ENCODE measurements at places on chromosomes 5 and 9. TPM values are rescaled to one million over a fixed set of nuclear protein-coding genes. Genes with fewer than 3 reads are reported as not detected.
A peak's percentile ranks its signal among the peaks of the same experiment; 100 is the strongest.

- H3K4me3 ChIP-seq: no peak overlapping the region
- no peak overlapping the region for H3K27ac ChIP-seq
- no peaks in the 10 kb centered on the region for H3K36me3 ChIP-seq
- H3K27me3 ChIP-seq: no peaks in the 10 kb centered on the region
Measured at GRCh38 chr5:53438079-53438478, 42.4 kb upstream of the FST start.

- no peak for DNase-seq
- no peak overlapping the region for H3K27ac ChIP-seq
- H3K4me3 ChIP-seq: no peak overlapping the region
- H3K4me1 ChIP-seq: peaks cover 8% of the 10 kb centered on the region
- no peaks in the 10 kb centered on the region for H3K36me3 ChIP-seq
- no peaks in the 10 kb centered on the region for H3K27me3 ChIP-seq
Measured at GRCh38 chr9:89038382-89039103, 47.3 kb downstream of the S1PR3 start.

DNA sequence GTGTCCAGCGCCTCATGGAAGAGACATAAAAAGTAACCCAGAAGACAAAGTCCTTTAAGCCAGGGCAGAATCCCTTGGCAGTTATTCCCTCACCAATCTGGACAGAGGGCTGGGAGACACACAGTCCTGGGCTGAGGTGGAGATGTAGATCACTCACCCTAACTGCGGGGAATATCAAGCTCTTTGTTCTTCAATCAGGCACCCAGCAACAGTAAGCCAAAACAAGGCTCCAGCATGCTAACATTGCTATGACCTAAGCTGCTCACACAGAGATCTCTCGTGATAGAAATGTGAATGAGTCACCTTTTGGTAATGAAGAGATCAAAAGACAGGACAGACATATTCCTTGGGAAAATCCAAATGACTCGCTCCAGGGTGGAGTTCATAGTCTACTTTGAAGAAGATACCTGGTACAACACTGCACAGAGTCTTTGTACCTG is 101.3 kb downstream of the FBN2 start:
- no peak overlapping the region for H3K4me3 ChIP-seq
- no peaks in the 10 kb centered on the region for H3K36me3 ChIP-seq
- H3K27me3 ChIP-seq: no peaks in the 10 kb centered on the region
- H3K27ac ChIP-seq: no peak overlapping the region
- no peaks in the 10 kb centered on the region for H3K4me1 ChIP-seq

DNA sequence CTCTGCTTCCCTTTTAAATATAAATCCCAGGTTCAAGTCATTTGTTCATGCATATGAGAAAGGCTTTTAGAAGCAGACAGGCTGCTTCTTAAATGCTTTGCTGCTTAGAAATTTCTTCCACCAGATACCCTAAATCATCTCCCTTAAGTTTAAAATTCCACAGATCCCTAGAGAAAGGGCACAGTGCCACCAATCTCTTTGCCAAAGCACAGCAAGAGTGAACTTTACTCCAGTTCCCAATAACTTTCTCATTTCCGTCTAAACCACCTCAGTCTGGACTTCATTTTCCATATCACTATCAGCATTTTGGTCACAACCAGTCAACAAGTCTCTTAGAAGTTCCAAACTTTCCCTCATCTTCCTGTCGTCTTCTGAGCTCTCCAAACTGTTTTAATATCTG is 679.8 kb upstream of the FTMT start:
- H3K4me1 ChIP-seq: no peaks in the 10 kb centered on the region
- H3K4me3 ChIP-seq: no peak overlapping the region
- no peaks in the 10 kb centered on the region for H3K36me3 ChIP-seq
- no peak overlapping the region for H3K27ac ChIP-seq

The NMUR2 gene
- total RNA-seq: not detected

DNA sequence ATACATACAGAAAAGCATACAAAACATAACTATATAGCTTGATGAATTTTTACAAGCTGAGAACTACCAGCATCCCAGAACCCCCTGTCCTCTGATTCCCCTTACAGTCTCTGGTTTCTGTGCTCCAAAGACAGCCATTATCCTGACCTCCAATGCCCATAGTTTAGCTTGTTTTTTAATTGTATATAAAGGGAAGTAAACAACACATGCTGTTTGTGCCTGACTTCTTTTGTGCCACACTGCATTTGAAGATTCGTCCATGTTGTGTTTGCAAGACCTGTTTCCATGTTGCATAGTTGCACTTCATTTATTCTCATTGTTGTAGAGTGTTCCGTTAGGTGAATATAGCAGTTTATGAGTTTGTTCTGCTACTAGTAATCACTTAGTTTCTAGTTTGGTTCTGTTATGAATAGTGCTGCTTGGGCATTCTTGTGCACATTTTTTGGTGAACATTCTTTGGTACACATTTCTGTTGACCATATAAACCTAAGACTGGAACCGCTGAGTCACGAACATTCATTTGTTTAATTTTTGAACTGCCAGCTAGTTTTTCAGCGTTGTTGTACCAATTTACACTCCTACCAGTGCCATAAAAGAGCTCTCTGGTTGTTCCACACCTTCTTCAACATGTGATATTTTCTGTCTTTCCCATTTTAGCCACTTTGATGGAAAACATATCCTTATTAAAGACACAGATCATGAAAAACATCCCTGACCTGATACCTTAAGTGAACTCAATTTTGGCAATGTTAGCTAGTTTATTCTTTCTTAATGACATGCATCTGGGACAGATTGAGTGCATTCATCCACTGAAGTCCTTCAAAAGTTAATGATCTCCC is 78.1 kb upstream of the ANXA1 start:
- no peaks in the 10 kb centered on the region for H3K36me3 ChIP-seq
- no peaks in the 10 kb centered on the region for H3K4me1 ChIP-seq
- H3K27me3 ChIP-seq: no peaks in the 10 kb centered on the region
- H3K27ac ChIP-seq: peak overlapping the region; percentile 38
- H3K4me3 ChIP-seq: no peak overlapping the region

DNA sequence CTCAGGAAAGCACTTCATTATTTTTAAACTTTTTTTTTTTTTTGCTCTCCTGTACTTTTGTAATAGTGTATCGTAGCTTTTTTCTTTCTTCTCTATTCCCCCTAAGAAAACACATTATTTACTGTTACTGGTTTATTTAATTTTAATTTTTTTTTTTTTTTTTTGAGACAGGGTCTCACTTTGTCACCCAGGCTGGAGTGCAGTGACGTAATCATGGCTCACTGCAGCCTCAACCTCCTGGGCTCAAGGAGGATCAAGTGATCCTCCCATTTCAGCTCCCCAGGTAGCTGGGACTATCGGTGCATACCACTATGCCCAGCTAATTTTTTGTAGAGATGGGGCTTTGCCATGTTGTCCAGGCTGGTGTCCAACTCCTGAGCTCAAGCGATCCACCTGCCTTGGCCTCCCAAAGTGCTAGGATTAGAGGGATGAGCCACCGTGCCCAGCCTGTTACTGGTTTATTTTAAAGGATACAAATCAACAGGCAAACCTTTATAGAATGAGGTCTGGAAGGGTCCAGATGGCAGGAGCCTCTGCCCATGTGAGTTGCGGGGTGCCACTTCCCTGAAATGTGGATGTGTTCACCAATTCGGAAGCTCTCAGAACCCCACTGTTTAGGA is 49.0 kb upstream of the TNFSF15 start:
- no peak overlapping the region for H3K27ac ChIP-seq
- DNase-seq: no peak
- H3K36me3 ChIP-seq: no peaks in the 10 kb centered on the region

DNA sequence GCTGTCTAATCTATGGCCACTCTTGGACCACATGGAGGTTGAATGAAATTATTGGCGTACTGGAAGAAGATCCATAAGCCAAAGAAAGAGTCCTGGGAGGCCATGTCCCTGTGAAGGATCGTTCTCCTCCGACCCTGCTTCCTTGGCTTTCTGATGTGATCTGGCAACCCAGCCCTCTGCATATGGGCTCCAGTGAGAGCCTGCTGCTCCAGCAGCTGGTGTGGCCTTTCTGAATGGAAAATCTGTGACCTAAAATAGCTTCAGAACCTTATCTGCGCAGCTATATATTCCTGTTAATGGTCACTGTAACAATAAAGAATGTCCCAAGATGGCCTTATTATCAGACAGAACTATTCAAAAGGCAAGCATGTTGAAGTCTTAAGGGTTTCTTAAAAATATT is 40.2 kb upstream of the PHF2 start:
- no peak overlapping the region for H3K27ac ChIP-seq
- no peak overlapping the region for H3K4me3 ChIP-seq
- no peaks in the 10 kb centered on the region for H3K27me3 ChIP-seq
- no peak for DNase-seq

- no peaks in the 10 kb centered on the region for H3K27me3 ChIP-seq
- H3K4me1 ChIP-seq: no peaks in the 10 kb centered on the region
- no peak overlapping the region for H3K27ac ChIP-seq
- DNase-seq: no peak
- no peaks in the 10 kb centered on the region for H3K36me3 ChIP-seq
Measured at GRCh38 chr5:145975361-145976066, 39.1 kb downstream of the SH3RF2 start.

The PCDHB9 gene
- total RNA-seq: 4.4 TPM

DNA sequence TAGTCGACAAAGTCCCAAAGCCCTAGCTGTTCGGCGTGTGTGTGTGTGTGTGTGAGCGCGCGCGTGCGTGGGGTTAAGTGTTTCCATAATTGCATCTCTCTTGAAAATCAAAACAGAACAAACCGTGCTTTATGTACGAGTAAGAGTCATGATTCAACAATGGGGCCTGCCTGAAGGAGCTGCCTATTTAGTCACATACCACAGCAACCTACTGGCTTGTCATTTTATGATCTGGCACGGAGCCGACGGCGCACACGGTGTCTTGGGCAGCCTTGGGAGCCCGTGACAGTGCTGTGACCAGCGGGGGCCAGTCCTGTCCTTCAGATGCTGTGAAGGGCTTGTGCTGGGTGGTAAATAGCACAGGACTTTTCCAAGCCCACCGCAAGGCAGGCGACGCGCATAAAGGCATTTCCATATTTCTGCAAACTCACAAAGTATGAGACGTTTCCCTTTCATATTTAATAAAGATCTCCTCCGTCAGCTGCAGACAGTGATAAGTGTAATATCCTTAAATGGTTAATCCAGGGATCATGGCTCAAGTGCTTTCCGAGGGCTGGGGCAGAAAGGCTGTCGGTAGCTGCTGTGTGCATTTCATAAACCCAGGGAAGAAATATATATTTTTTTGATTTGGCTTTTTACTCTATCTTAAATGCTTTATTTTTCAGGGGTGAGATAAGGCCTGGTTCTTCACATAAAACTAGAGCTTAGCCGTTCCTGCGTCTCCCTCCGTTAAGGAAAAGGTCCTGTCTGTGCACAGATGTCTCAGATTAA is 270.2 kb upstream of the IRX1 start:
- H3K4me1 ChIP-seq: no peaks in the 10 kb centered on the region
- no peak overlapping the region for H3K27ac ChIP-seq
- no peaks in the 10 kb centered on the region for H3K36me3 ChIP-seq
- H3K4me3 ChIP-seq: no peak overlapping the region
- H3K27me3 ChIP-seq: no peaks in the 10 kb centered on the region
